ENCODE measurements at places on chromosomes 5 and 9. TPM values are rescaled to one million over a fixed set of nuclear protein-coding genes. Genes with fewer than 3 reads are reported as not detected.

RNF208 gene
- total RNA-seq, result 1.2 TPM

GRAMD2B gene
- 14.1 TPM for total RNA-seq

IGFBPL1 gene
- total RNA-seq, result not detected

PDLIM4 gene
- total RNA-seq, result 59.6 TPM

SPATA24 gene
- 7.4 TPM for total RNA-seq

RBM18 gene
- 6.4 TPM for total RNA-seq

SPINK4 gene
- total RNA-seq, result not detected

OBP2B gene
- not detected for total RNA-seq

FOXD4 gene
- total RNA-seq, result 0.34 TPM

SLC6A19 gene
- not detected for total RNA-seq

AGXT2 gene
- not detected for total RNA-seq

OTP gene
- total RNA-seq, result not detected

CCNH gene
- 100 TPM for total RNA-seq

EQTN gene
- total RNA-seq, result not detected

PTGR1 gene
- total RNA-seq, result 124 TPM

CSF2 gene
- 0.84 TPM for total RNA-seq

SNCAIP gene
- 3.3 TPM for total RNA-seq

FAM169A gene
- 0.89 TPM for total RNA-seq

ANKRD34B gene
- not detected for total RNA-seq

RASGRF2 gene
- 5.7 TPM for total RNA-seq

ENG gene
- total RNA-seq, result 48.9 TPM

IFNA13 gene
- total RNA-seq, result not detected

LMBRD2 gene
- total RNA-seq, result 4.5 TPM

LRRC26 gene
- total RNA-seq, result not detected

FRMPD1 gene
- total RNA-seq, result not detected
